ENCODE measurements at places on chromosomes 1 and 21.
A peak's percentile ranks its signal among the peaks of the same experiment; 100 is the strongest.

DNA sequence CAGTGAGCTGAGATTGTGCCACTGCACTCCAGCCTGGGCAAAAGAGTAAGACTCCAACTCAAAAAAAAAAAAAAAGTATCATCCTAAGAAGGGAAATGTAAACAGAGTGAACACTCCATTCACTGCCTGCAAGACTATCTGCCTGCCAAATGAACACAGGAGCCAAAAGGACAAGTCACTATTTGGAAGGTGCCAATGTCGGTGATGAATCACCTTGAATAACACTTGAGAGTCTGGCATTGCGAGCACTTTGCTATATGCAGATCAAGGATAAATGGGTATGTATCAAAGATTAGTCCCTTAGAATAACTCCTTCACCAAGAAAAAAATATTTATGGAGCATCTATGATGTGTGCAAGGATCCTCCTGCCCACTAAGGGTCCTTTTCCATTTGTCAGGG is 6.6 kb downstream of the UBR4 start:
- H3K36me3 ChIP-seq, result peaks cover 1% of the 10 kb centered on the region
- H3K27ac ChIP-seq, result peak overlapping the region; percentile 20
- H3K27me3 ChIP-seq, result no peaks in the 10 kb centered on the region
- DNase-seq, result no peak

DNA sequence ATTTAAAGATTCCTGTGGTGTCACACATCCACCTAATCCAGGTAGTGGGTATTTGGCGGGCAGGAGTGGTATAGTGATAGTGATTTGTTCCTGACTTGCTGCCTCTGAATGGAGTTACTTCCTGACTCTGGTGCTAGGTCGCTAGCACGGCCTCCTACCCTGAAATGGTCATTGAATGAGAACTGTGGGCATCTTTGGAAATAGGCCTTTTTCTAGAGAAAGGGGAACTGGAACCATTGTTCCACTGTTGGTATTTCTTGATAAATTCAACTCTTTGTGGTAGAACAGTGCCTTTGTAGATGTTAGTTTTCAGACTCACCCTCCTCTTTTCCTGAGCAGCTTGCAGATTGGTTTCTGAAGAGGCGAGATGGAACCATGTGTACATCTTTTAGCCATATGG is 1.5 kb downstream of the QSOX1 start:
- H3K27ac ChIP-seq, result no peak overlapping the region
- peaks cover 35% of the 10 kb centered on the region for H3K27me3 ChIP-seq
- H3K36me3 ChIP-seq, result peaks cover 4% of the 10 kb centered on the region

DNA sequence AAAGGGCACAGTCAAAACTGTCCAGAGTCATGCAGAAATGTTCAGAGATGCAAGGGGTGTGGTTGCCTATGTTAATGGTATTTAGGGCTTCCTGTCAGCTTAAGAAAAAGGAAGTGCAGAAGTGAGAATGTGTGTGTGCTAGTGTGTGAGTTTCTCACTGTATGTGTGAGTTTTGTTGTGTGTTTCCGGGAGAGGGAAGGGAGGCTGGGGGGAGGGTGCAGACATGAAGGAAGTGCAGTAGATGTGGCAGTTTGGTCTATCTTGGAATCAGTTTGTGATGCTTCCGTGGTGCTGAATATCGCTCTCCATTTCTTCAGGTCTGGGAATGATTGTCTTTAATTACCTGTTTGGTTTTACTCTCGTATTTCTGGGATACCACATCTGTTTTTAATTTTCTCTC is 16.5 kb upstream of the ATP6V1G3 start:
- no peaks in the 10 kb centered on the region for H3K36me3 ChIP-seq
- H3K4me1 ChIP-seq, result no peaks in the 10 kb centered on the region
- H3K27me3 ChIP-seq, result no peaks in the 10 kb centered on the region
- no peak overlapping the region for H3K27ac ChIP-seq

- H3K36me3 ChIP-seq, result no peaks in the 10 kb centered on the region
- H3K4me1 ChIP-seq, result no peaks in the 10 kb centered on the region
- H3K27me3 ChIP-seq, result peaks cover 18% of the 10 kb centered on the region
- DNase-seq, result no peak
- no peak overlapping the region for H3K4me3 ChIP-seq
These were observed 5.7 kb upstream of the COL6A2 start for GRCh38 chr21:46092026-46092764.

DNA sequence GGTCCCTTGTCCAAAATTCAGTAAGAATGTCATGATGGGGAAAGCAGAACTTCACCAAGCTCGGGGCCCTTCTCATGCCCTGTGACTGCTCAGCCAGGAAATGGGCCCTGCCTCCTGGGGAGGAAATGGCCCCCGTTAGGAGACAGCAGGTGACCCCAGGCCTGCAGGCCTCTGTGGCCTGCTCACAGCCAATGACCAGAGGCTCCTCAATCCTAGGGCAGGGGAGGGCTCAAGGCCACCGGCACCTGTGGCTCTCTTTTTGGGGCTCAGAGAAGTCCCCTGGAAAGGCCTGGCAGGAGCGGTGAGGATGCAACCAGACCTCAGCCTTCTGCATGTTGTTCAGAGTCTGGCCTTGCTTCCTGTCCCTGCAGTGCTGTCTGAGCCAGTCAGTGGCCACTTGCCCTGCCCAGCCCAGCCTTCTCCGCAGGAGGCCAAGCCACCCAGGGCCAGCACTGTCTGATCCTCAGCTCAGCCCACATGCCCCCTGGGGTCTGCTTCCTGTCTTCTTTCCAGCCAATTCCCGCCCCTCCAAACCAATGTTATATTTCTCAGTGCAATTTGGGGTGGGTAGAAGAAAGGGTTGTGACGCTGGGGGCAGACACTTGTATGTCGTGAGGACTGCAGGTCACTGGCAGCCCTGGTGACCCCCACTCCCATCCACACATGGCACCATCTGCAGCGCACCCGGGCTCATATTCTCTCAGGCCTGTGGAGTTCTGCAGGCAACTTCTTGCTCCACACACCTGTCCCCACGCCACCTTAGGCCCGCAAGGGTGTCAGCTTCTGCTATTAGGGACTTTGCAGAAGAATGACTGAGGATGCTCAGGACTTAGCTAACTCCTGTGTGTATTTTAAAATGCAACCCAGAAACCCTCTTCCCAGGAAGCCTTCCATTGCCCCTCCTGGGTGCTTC is 83.6 kb downstream of the ITPKB start:
- no peak overlapping the region for H3K4me3 ChIP-seq
- DNase-seq, result no peak
- H3K27ac ChIP-seq, result peak overlapping the region; percentile 78

- H3K4me1 ChIP-seq, result no peaks in the 10 kb centered on the region
- DNase-seq, result no peak
- H3K27me3 ChIP-seq, result no peaks in the 10 kb centered on the region
- no peaks in the 10 kb centered on the region for H3K36me3 ChIP-seq
- no peak overlapping the region for H3K27ac ChIP-seq
These were observed 515.6 kb downstream of the LMO4 start for GRCh38 chr1:87844251-87844650.

DNA sequence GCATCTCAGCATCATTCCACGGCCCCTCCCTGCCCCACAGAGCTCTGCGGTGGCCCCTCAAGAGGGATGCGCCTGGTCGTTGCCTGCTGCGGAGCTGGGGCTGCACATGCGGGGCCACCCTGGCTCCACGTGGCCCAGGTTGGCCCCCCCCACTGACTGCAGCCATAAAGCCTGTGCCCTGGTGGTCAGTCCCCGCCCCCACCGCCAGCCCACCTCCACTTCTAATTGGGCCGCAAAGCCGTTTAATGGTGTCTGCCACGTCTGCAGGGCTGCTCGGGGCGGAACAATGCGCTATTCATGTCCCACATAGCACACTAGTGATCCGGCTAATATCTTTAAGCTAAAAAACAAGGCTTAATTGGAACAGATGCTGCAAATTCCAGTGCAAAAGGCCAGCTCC is 33.5 kb upstream of the ACTRT2 start:
- H3K27ac ChIP-seq, result no peak overlapping the region
- no peaks in the 10 kb centered on the region for H3K4me1 ChIP-seq
- H3K36me3 ChIP-seq, result no peaks in the 10 kb centered on the region
- H3K27me3 ChIP-seq, result no peaks in the 10 kb centered on the region
- H3K4me3 ChIP-seq, result no peak overlapping the region

- H3K27ac ChIP-seq, result peak overlapping the region; percentile 11
- H3K36me3 ChIP-seq, result peaks cover 2% of the 10 kb centered on the region
- H3K27me3 ChIP-seq, result no peaks in the 10 kb centered on the region
- no peak overlapping the region for H3K4me3 ChIP-seq
These were observed 10.4 kb upstream of the ZNF669 start for GRCh38 chr1:247114351-247115140.

DNA sequence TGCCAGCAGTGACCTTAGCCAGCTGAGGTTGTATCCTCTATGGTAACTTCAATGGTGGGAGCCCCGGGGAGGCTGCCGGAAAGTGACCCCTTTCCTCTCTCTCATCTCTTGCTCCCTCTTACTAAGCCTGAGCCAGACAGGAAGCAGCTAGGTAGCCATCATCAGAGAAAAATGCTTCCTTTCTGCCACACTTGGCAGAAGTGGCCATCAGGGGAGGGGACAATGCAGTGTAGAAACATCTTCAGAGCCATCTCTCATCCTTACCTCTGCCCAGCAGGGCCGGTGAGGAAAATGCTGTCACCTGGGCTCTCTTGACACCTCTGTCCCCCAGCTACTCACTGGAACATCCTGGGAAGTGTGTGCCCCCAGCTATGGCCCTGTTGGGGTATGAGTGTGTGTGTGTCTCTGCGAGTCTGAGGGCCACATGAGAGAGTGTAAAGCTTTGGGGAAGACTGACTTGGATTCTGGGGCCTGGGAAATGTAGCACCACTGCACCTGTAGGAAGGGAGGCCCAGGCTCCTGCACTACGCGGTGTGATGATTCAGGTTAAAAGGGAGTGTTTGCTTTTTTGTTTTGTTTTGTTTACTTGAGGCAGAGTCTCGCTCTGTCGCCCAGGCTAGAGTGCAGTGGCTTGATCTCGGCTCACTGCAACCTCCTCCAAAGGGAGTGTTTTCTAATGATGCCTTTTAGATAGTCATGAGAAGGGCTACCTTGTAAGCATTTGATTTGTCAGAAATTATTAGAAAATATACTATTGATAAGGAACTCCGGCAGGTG is 48.7 kb upstream of the CNTN2 start:
- H3K4me3 ChIP-seq, result no peak overlapping the region
- H3K4me1 ChIP-seq, result peaks cover 11% of the 10 kb centered on the region
- no peak for DNase-seq
- no peak overlapping the region for H3K27ac ChIP-seq

GRCh38 chr1:6464514-6464836 is 1.5 kb downstream of the TNFRSF25 start:
- no peaks in the 10 kb centered on the region for H3K4me1 ChIP-seq
- peaks cover 24% of the 10 kb centered on the region for H3K36me3 ChIP-seq
- H3K27ac ChIP-seq, result peak overlapping the region; percentile 18
- no peak overlapping the region for H3K4me3 ChIP-seq
- no peaks in the 10 kb centered on the region for H3K27me3 ChIP-seq

DNA sequence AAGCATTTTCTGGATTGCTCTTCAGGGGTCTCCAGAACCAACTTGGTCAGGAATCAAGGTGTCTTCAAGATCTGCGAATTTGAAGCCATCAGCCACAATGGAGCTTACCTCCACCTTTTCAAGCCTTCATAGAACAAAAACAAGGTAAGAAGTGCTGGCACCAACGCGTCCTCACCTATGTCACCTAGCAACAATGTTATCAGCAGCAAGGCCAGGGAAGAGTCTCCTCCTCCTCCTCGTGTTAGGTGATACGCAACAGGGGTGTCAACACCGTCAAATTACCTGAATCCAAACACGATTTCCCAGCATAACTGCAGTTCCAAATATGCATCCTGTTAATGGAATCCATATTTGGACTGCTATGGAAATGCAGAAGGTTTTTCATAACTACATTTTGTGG is 4.1 kb upstream of the TIAM1 start:
- peaks cover 15% of the 10 kb centered on the region for H3K4me1 ChIP-seq
- H3K4me3 ChIP-seq, result no peak overlapping the region
- DNase-seq, result no peak
- no peak overlapping the region for H3K27ac ChIP-seq
- no peaks in the 10 kb centered on the region for H3K36me3 ChIP-seq

DNA sequence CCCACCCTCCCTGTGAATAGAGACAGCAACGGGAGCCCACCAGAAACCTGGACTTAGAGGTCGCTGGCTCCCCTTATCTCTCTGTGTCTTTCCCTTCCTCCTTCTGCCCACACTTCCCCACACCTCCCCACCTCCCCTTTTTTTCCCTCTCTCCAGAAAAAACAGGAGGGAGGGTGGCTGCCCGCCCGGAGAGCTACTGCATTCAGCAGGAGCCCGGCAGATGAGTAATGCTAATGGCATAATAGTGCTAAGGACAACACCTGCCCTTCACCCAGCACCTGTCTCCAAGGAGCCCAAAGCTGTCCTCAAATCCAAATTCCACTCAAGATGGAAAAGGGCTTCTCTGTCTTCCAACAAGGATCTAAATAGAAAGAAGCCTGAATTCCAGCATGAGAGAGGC is 11.4 kb upstream of the PRELP start:
- no peak overlapping the region for H3K27ac ChIP-seq
- peaks cover 26% of the 10 kb centered on the region for H3K27me3 ChIP-seq
- no peak overlapping the region for H3K4me3 ChIP-seq
- H3K4me1 ChIP-seq, result peaks cover 7% of the 10 kb centered on the region
- H3K36me3 ChIP-seq, result no peaks in the 10 kb centered on the region
- DNase-seq, result no peak

DNA sequence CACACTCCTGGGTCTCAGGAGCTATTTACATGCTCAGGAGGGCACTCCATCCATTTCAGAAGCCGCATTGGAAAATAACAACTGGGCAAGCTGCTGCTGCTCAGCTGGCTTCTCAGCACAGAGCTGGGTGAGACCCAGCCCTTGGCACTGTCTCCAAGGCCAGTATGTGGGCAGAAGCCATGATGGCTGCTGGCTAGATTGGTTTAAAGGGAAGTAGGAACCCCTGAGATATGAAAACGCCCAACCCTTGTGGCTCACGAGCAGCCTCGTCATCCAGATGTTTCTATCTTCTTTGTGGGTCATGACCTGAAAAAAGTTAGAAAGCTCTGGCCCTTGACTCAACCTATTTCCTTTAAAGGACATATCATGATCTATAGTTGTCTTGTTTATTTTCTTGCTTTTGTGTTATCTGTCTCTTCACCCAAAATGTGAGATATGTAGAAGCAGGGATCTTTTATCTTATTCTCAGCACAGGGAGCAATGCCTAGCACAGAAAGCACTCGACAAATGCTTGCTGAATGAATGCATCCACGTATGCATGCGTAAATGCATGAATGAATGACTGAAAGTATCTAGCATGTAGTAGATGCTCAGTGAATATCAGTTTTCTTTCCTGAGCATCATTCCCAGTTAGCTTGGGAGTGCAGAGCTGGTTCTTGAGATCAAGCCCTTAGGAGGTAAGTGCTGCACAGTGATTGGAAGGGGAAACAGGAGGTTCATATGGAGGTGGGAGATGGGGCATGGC is 11.6 kb downstream of the MYBPH start:
- H3K27ac ChIP-seq, result no peak overlapping the region
- H3K27me3 ChIP-seq, result peaks cover 53% of the 10 kb centered on the region
- DNase-seq, result no peak
- no peaks in the 10 kb centered on the region for H3K4me1 ChIP-seq

DNA sequence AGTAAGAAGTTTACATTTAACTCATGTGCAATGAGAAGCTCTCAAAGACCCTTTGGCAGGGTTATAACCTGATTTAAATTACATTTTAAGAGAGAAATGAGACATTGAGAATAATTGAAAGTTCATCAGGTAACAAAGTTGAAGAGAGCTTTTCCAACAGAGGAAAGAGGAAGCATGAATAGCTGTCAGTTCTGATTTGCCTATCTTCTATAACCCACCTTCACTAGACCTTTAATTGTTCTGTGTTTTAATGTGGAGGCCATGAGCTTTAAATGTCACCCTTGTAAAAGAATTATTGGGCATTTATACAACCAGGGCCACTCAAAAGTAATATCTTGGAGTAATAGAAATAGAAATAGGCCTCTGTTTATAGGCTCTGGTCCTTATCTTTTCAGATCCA is 9.3 kb upstream of the FCRL1 start:
- no peak for DNase-seq
- no peaks in the 10 kb centered on the region for H3K27me3 ChIP-seq
- H3K27ac ChIP-seq, result no peak overlapping the region
- no peaks in the 10 kb centered on the region for H3K36me3 ChIP-seq
- peaks cover 18% of the 10 kb centered on the region for H3K4me1 ChIP-seq

GRCh38 chr21:34498623-34499022 is 13.4 kb downstream of the KCNE1 start:
- peaks cover 2% of the 10 kb centered on the region for H3K36me3 ChIP-seq
- no peaks in the 10 kb centered on the region for H3K27me3 ChIP-seq
